BJ (cell line): ENCODE measurements at places on chromosomes 12 and 14. TPM values are rescaled to one million over a fixed set of nuclear protein-coding genes. Genes with fewer than 3 reads are reported as not detected.

Gene ARHGEF25
- polyA plus RNA-seq: 18.0 and 26.0 TPM in 2 replicates

Gene SYT10
- not detected in 2 replicates for polyA plus RNA-seq

Gene POU6F1
- polyA plus RNA-seq: 2.5 and 4.7 TPM in 2 replicates

Gene RPS6KA5
- polyA plus RNA-seq: 0.22 and 0.39 TPM in 2 replicates

Gene TTC8
- 43.7 and 66.9 TPM in 2 replicates for polyA plus RNA-seq

Gene RNASE11
- polyA plus RNA-seq: not detected in 2 replicates

Gene GNPTAB
- 20.5 and 36.1 TPM in 2 replicates for polyA plus RNA-seq

Gene RNFT2
- polyA plus RNA-seq: 1.1 and 1.2 TPM in 2 replicates

Gene MYF6
- polyA plus RNA-seq: 0.06 TPM in 1 of 2 replicates, not detected in the other

Gene IGFBP6
- 460 and 860 TPM in 2 replicates for polyA plus RNA-seq

Gene MFAP5
- 172 and 174 TPM in 2 replicates for polyA plus RNA-seq

Gene MTA1
- polyA plus RNA-seq: 40.3 and 48.8 TPM in 2 replicates

Gene CIT
- polyA plus RNA-seq: 12.8 and 14.5 TPM in 2 replicates

Gene AKAP3
- 0.98 and 1.1 TPM in 2 replicates for polyA plus RNA-seq

Gene TROAP
- 11.8 and 24.8 TPM in 2 replicates for polyA plus RNA-seq

Gene PLXNC1
- polyA plus RNA-seq: 2.2 and 3.4 TPM in 2 replicates

Gene LRRC43
- 0.71 and 1.6 TPM in 2 replicates for polyA plus RNA-seq

Gene EXOC5
- 24.0 and 52.4 TPM in 2 replicates for polyA plus RNA-seq

Gene SLC2A14
- polyA plus RNA-seq: not detected in 2 replicates

Gene KLHDC1
- polyA plus RNA-seq: 0.25 and 0.82 TPM in 2 replicates
